Choroid plexus epithelial cell (primary cell): ENCODE measurements at places on chromosomes 11 and 22.

- DNase-seq: peak; percentile 39
These were observed 6.0 kb downstream of the HOATZ start for GRCh38 chr11:111520560-111520959.

DNA sequence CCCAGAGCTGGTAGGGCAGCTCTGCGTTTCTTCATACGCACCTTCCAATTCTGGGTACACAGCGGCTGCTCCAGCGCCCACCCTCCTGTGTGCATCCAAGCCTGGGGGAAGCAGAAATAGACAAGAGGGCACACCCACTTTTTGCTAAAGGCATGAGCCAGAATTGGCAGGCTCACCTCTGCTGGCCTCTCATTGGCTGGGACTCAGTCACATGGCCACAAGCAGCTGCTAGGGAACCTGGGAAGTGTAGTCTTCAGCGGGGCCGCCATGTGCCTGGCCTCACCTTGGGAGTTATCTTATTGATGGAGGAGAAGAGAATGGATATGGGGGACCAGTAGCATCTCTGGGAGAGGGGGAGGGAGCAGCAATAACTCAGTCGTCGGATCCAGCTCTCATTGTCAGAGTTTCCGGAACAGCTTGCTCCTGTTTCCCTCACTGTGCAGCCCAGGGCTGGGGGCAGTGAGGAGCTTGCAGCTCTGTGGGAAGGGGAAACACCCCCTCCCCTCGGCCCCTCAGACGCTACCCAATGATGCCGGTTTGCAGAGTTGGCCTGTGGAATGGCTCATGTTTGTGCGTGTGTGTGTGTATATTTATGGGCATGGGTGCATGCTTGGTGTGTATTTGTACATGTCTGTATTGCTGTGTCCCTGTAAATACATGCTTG lies 11.8 kb upstream of the MIEF1 start:
- peak; percentile 82 for DNase-seq

DNA sequence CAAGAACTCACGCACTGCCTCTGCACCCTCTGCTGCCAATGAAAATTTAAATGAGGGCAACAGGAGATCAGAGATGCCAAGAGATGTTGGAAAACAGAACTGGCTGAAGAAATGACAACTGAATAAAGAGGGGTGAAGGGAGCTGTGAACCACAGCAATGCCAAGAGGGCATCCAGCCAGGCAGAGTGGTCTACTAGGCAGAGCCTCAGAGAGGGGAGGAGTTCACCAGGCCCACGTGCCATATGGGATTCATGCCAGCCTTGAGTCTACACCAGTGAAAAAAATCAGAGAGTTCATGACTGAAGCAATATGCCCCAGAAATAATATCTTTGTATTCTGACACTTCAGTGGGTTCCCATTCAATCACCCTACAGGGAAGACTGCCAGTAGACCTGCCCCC lies 4.4 kb downstream of the APOL2 start:
- no peak for DNase-seq

- peak; percentile 61 for DNase-seq
These were observed 13.1 kb upstream of the MMP1 start for GRCh38 chr11:102810950-102811660.

DNA sequence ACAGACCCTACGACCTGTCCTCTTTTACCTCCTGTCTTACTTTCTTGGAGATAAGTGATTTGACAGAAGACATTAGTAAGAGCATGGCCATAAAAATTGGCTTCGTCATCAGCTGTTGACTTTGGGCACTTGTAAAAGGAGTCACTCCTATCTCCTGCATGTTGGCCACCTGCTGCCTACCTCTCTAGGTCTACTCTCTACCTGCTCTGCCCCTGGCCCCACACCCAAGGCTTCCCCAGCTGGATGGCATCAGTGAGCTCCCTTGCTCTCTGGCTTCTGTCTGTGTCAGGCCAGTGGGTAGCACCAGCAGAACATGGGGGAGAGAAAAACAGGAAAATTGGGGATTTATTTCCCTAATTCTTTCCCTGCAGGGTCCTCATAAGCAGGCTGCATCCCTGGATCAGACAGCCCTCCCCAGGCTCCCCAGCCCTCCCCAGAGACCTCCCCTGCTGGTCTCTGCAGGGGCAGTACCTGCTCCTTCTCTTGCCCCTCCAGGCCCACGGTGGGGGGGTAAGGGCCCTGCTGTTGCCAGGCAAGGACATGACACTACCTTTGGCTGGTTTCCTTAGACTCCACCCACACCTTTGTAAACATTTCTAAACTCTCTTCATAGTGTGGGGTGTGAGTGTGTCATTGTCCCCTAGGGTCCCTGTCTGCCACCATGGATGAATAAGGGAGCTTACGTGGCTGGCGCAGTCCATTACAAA lies 157.0 kb upstream of the NECTIN1 start:
- DNase-seq: no peak

GRCh38 chr11:46346886-46347636 lies at the start of gene DGKZ:
TSS of gene DGKZ (plus strand) at chr11:46347463. CDS start at chr11:46347660, 197 bp downstream.
- DNase-seq: peak; percentile 78

GRCh38 chr22:28743852-28744251 lies 2.0 kb downstream of the HSCB start:
- DNase-seq: no peak

- DNase-seq: no peak
These were observed 304.2 kb upstream of the CADM1 start for GRCh38 chr11:115808351-115808940.

- DNase-seq: no peak
These were observed 96.5 kb downstream of the RRM1 start for GRCh38 chr11:4191031-4191571.

GRCh38 chr11:60672255-60672654 lies 27.2 kb upstream of the MS4A8 start:
- no peak for DNase-seq

DNA sequence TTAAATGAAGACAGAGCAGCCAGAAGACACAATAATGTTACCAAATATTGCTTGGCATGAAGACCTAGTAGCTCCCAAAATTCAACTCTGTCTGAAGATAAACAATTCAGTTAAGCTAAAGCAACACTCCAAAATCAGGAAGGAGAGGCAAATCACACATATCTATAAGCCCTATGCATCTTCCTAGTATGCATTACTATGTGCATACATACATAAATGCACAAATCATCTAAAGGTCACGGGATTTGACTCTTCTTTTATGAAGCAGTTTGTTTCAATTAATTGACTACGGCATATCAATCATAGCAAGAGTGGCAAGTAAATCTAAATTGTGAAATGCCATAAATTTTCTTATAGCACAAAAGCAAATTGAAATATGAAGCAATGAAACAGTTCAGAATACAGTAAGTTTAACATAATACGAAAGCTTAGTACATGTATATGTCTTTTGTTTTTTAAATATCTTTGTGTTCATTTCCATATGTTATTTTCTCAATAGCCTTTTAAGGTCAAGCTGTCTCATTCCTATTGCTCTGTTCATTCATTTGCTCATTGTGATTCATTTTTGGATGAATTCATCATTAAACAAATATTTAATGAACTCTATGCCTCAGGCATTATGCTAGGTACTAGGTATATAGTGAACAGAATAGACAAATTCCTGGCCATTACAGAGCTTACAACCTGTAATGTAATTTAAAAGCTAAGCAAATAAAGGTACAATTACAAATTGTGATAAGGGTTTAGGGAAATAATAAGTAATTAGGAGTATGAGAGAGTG lies 540.5 kb downstream of the DLG2 start:
- DNase-seq: peak; percentile 8

DNA sequence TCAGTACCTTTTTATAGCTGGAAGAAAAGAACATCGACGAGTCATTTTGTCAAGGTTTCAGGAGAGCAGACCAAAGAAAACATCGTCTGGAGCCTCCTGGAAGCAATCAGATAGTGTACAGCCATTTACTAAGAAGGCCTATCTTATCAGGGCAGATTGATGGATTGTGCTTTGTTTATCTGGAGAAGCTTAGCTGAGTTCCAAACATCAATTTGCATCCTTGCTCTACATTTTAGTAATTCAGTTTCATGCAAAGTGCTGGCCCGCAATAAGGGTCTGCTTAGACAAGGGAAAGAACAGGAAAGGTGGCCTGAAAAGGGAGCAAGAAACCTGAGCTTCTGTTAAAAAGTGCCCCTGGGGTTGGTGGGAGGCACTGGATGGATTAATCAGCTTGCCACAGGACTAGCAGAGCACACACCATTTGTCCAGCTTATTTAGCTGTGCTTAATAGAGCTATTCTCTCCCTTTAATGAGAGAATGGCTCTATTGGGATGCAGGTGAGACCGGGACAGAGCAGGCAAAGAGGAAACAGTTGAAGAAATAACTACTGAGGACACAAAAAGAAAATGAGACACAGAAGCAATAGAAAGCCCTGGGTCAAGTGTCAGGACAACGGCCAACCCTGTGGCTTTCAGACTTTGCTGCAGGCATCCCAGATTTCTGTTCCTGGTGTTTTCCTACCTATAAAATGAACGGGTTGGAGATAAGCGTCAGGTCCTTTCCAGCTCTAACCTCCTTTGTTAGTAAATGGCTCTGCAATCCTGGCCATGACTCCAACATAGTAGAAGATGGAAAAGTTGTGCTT lies 122.1 kb upstream of the TTC12 start:
- no peak for DNase-seq

- peak; percentile 93 for DNase-seq
These were observed 19.9 kb downstream of the PACSIN2 start for GRCh38 chr22:42994917-42995562.

GRCh38 chr11:94786264-94787126 lies 18.3 kb downstream of the AMOTL1 start:
- DNase-seq: peak; percentile 85

GRCh38 chr11:61617515-61617914 lies 36.6 kb upstream of the SYT7 start:
- no peak for DNase-seq

GRCh38 chr11:78061088-78061920 lies 2.4 kb upstream of the THRSP start:
- DNase-seq: no peak

- peak; percentile 45 for DNase-seq
These were observed at the start of gene MYO7A for GRCh38 chr11:77127920-77128691. TSS of gene MYO7A (plus strand) at chr11:77128246. CDS start at chr11:77130635, 2,389 bp downstream.

- peak; percentile 80 for DNase-seq
These were observed 4.0 kb downstream of the JRKL start for GRCh38 chr11:96393753-96394348.

DNA sequence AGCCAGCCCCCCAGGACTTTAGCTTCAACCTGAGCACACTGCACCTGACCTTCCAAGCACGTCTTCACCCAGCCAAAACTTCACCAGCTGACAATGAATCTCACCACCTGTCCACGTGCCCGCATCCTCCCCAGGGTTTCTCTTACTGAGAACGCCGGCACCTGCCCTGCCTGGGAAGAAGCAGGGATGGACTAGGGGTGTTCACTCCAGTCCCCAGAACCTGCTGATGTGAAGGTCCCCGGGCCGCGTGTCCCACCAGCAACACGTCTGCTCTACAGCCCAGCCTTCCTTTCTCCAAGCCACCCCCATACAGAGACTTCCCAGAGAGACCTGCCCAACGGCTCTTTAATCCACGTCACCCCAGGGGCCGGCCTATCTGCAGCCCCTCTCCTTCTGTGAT lies 12.8 kb downstream of the CPT1A start:
- DNase-seq: no peak

DNA sequence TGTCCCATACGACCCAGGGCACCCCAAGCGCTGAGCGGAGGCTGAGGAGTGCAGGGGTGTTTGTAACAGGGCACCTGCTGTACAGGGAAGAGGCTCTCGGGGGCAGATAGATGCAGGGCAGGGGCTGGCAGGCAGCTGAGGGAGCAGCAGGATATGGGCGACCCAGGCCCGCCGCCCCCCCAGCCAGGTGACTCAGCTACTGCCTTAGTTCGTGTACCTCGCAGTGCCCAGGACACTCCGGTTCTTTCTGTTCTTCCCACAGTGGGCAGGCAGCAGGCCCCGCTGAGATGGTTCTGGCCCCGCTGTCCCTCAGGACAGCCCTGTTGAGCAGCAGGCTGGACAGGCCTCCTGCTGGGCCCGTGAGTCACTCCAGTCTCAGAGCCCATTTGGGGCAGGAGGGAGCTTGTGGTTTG lies 16.2 kb downstream of the PHLDA2 start:
- DNase-seq: peak; percentile 67

DNA sequence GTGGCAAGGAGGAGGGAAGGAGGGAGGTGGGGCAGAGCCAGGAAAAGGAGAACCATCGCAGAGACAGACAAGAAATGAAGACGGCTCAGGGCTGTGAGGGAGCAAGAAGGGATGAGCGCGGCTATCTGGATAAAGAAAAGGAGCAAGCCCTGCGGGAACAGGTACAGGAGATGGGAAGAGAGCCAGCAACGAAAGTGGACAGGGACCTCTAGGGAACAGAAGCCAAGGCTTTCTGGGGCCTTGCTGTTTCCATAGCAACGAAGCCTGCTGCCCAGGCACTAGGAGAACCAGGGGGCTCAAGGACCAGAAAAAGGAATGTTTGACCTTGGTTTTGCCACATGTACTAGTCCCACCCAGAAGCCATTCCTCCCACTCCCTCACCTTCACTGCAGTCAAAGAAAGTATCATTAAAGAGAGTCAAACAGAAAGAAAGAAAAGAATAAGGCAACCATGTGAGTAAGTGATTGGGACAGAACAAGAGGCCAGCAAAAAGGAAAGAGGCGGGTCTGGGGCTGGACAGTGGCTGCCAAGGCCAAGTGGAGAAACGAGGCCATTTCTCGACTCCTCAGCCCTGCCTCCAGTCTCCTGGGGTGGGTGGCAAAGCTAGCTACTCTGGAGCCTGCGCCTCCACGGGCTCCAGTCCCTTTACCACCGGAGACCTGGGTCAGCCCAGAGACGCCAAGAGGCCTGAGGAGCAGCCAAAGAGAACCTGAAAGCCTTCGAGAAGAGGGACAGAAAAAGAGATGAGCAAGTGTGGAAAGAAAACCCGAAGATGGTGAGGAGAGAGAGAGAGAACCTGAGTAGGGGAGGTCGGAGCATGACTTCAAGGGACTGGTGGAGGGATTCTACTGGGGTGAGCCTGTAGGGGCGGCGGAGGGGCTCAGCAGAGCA lies 35.1 kb downstream of the NRXN2 start:
- DNase-seq: no peak

DNA sequence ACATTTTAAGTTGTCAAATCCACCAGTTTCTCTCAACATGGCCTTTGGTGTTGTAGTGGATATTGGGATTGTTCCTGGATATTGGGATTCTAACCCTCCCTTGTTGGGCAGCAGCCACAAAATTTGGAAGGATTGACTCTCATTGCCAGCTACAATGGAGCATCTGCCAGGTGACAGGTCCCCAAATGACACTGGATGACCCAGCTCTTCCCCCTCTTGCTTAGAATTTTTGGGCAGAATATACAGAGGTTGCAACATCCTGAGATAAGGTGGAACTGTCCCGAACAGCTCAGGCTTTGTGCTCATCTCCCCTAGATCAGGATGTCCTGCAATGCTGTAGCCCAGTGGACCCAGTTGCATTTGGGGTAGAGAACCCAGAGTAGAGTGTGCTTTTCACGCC lies 5.3 kb upstream of the TBC1D22A start:
- no peak for DNase-seq

DNA sequence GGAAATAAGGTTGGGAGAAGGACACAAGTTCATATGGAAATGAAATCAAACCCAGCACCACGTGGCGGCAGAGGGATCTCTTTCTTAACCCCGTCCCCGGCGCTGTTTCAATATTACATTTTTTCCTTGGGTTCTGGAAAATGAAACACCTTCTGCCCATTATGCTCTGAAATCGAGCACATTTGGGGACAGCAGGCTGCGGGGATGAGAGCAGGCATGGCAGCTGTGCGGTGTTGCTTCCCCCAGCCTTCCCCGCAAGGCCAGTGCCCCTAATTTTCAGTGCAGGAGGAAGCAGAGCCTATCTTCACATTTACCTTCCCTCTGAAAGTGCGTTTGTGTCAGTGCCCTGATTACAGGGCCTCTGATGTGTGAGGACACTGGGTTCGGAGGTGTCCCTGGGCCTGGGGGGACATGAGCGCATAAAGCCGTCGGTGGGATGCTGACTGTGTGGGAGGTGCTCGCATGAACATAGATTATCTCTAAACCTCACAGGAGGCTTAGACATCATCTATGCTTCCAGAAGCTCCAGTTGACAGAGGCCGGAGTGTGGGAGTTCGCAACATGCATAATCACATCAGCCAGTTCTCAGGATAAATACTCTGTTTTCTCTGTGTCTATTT lies 921.3 kb downstream of the BRD1 start:
- no peak for DNase-seq
